ENCODE measurements at places on chromosomes 2 and 18.

DNA sequence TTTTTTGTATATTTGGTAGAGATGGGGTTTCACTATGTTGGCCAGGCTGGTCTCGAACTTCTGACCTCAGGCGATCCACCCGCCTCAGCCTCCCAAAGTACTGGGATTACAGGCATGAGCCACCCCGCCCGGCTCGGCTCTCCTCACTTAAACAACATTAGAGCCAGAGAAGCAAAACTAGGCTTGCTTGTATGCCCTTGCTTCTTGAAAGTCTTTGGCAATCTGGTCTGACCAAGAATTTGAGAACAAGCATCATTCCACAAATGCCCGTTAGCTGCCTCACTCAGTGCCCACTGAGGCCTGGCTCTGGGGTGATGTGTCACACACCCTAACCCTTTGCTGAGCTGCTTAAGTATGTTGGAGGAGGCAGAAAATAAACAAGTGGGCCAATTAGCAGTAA is 33.5 kb downstream of the SOWAHC start:
- no peak for DNase-seq

DNA sequence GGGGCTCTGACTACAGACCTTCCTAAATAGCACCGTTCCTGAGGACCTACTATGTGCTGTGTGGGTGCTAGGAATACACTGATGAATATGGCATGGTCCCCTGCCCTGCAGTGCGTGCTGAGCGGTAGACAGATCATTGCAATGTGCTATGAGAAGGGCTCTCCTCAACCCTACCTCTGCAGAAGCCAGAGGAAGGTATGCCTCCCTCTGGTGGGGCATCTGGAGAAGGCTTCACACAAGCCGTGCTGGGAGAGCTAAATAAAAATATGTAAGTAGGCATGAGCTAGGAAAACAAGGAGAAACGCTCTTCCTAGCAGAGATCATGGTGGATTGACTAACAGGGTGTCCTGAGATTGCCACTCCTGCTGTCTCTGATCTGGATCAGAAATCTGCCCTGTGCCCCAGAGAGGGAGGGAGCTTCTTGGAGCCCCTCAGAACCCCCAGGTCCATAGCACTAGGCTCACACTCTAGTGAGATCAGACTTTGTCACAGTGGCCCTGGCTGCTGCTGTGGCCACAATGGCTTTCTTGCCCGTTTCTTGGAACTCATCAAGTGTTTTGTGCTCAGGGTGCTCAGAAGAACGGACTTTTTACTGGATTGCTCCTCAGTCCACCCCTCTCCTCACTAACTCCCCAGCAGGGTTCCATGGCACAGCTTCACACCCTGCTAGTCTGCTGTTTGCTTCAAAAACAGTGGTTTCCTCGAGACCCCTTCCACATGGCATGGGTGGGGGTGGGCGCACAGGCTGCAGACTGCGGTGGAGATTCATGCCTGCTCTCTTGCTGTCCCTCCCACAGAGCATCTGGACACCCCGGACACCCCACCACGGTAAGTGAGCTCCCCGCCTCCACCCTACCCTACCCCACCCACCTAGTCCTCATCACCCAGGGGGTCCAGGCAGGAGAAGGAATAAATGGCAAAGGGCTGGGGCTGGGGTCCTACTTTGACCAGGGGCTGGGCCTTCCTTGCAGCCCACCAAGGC is 14.2 kb downstream of the SIGLEC15 start:
- peak; percentile 84 for DNase-seq

DNA sequence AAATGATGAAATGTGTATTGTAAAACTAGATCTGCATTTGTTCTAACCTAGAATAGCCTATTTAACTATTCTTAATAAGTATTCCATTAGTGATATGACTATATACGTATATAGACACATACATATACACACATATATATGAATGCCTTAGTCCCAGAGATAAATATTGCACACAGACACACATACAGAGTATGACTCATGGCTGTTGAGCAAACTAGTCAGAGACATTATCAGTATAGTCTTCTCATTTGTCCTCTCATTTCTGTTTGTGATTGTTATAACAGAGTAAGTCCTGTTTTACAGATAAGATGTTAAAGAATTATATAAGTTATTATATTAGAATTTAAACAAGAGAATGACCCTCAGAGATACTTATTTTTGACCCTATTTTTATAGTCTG is 202.5 kb downstream of the CCDC102B start:
- peak; percentile 4 for DNase-seq

DNA sequence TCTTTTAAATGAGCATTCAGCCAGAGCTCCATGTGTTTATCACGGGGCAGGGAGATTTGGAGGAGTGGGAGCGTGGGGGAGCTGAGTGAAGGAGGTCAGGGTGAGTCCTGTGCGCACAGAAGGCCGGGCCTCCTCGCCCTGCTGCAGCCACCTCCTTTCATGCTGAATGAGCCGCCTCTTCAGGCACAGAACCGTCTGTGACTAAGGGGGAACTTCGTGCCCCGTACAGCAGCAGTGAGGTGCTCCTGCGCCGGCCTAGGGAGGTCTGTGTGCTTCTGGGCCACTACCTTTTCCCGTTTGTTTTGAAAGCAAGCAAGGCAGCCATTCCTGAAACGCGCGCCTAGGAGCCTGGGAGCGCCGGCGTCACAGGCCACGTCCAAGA is 27.1 kb upstream of the ZNF516 start:
- no peak for DNase-seq

- no peak for DNase-seq
Observed at GRCh38 chr18:36547544-36547943, 250.0 kb downstream of the FHOD3 start.

DNA sequence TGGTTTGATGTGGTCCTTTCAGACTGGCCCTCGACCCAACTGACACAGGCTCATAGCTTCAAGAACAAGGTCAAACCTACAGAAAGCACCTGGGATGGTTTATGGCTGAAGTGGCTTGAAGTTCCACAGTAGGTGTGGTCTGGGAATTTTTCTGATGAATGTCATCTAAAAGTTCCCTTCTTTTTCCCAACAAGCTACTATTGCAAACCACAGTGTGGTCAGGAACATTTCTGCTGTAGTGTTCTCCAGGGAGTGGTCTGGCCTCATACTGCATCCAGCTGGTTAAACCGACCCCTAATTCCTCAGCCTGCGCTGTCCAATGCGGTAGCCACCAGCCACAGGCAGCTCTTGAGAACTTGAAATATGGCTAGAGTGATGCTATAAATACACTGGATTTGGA is 92.7 kb downstream of the FAM124B start:
- DNase-seq = no peak

GRCh38 chr2:86035376-86035882 is 70.3 kb downstream of the POLR1A start:
- DNase-seq = no peak

DNA sequence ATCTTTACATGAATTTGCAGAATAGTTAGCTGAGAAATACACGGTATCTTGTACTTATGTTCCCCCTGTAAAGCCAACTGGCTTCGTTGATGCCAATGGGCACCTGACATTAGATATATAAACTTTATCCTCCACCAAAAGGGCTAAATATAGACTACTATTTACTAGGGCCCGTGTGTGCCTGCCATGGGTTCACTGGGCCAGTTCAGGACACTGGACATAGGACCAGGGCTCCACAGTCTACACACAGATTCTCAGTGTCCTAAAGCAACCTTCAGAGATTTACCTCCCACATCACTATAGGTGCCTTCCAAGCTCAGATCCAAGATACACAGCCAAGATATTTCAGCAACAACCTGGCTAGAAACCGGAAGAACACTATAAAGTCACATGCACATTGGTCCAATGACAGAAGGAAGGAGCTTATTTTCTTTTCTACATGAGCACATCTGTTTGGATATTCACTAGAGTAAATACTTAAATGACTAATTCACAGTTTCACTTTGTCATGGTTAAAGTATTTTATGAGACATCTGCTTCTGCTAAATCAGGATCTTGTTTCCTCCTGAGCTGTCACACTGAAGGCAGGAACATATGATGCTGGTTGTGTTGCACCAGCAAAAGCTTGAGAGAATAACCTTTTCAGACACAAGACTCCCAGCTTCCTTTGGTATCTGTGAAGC is 95.1 kb downstream of the MYO5B start:
- no peak for DNase-seq

DNA sequence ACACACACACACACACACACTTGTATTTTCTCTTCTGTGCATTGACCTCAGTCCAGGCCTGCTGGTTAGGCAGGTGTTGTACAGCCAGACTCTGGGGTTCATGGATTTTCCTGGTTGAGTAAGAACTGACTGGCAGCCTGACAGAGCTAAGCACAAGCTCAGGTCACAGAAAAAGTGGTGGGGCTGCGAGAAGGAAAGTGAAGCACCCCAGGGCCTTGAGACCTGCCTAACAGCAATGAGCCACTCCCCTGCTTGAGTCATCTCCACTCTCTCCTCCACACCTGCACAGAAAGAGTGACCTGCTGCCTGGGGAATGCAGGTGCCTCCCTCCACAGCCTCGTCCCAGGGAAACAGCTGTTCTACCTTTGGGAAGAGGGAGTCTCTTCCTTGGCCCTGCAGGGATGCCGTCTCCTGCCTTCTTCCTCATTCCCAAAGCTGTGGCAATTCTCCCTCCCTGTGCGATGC is 91.4 kb upstream of the LGALSL start:
- DNase-seq = no peak

All from erythroblast (primary cell).